GM12892 (cell line): ENCODE measurements at places on chromosomes 4 and X.

- no peak for DNase-seq
These were observed 215.0 kb downstream of the IL15 start for GRCh38 chr4:141851246-141851891.

DNA sequence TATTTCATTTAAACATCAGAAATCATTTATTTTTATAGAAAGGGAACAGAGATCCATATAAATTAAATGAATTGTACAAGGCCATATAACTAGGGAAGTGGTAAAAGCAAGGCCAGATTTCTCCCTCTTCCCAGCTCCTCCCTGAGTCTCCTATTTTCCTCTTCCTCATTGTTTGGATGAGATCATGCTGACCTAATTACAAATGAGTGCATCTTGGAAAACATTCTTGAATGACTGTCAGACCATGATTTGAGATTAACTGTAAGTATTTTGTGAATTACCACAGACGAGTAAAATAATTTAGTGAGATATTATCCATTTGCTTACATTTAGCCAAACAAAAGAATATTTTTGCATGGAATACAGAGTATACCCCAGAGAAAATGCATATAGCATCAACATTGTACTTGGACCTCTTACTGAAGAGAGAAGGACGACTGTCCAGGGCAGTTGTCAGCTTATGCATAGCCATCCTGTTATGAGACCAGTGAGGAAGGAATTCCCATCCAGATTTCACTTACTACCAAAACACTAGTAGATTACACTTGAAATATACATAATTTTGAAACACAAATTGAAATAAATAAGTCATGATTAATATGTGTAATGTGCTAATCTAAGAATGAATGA is 47.3 kb downstream of the SLAIN2 start:
- DNase-seq = no peak

DNA sequence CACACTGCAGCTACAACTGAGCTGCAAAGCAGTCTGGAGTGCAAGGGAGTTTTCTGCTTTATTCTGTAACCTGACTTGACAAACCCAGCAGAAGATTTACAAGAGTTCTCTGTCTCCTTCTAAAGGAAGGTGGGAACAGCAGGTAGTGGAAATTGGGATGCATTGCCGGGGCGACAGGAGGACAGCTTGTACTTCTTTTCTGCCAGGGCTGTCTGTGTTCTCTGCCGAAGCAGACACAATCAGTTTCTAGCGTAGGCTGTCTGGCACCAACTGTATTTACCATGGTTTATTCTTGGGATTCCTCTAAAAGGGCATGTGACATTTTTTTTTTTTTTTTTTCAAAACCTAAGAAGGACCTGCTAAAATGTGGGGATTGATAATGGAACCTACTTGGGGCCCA is 190.8 kb upstream of the GK2 start:
- no peak for DNase-seq

DNA sequence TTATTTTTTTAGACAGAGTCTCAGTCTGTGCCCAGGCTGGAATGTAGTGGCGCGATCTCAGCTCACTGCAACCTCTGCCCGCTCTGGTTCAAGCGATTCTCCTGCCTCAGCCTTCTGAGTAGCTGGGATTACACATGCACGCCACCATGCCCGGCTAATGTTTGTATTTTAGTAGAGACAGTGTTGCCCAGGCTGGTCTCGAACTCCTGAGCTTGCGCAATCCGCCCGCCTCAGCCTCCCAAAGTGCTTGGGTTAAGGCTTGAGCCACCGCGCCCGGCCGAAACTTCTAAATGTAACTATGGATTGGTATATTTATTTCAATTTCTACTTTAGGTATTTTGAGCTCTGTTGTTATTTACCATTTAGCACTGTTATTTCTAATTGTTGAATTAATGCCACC is 79.4 kb downstream of the FAM193A start:
- DNase-seq = no peak

DNA sequence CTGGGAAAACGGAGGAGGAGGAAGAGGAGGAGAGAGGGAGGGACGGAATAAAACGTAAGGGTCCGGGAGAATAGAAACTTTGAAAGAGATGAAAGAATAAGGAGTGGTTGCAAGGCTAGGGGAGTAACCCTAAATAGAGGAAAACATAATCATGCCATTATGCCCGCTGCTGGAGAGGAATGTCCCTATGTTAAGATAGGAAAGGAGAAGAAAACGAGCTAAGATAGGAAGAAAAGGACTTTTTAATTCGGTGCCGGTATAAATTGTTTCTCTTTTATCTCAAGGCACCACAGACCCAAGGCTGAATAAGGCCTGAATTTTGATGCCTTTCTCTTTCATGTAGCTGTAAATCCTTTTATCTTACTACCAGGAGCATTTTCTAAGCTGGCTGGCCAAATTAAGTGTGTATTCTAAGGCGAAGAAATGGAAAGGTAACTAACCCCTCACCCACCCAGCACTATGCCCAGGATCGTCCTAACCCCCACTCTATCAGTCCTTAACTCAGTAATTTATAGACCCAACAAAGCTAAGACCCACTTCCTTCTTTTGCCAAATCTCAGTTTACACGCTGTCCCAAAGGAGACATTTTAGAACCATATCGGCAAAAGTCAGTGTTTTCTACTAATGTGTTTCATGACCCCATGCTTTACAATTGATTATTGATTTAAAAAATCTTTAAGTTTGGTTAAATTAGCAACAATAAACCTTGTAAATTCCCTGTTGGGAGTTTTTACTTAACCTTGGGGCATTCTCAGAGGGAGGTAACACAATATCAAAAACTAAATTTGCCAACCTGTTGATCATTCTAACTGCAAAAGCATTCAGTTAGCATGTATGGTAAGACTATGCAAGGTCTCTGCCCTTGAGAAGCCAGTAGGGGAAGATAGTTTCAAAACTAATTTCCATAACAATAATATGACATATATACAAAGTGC is 1.1 kb upstream of the CUL4B start:
- DNase-seq = no peak

DNA sequence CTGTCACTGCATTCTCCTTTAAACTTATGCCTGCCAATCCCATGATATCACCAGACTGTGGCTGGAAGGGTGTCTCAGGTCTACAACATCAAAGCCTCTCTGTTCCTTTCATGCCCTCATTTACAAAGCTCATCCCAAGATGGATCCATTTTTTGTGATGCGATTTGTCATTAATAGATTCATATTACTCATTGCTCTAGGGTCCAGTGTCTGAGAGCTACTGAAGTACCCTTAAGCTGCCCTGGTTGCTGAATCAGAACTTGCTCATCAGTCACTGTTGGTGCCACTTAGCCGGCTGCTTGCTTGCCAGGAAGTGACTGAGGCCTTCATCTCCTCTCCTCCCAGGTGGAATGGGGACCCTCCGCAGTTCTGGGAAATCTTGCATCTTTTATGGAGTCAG is 395.5 kb upstream of the BOD1L1 start:
- no peak for DNase-seq

GRCh38 chr4:6538575-6538974 is 36.4 kb upstream of the MAN2B2 start:
- DNase-seq = no peak

DNA sequence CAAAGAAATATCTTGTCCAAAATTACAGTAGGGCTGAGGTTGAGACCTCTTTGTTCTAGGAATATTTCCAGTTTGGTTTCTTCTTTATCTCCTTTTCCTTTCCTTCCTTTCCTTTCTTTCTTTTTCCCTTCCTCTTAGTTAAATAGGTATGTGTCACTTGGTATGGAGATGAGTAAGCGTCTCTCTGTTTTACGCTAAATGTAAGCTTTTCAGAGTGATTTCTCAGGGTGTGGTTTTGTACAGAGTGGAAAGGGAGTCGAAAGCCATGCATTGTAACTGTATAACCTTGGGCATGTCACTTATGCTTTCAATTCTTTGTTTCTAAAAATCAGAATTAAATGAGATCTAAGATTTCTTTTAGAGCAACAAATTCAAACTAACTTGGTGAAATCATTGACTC is 54.8 kb downstream of the TLL1 start:
- no peak for DNase-seq

- DNase-seq = no peak
These were observed 167.1 kb downstream of the RAPGEF2 start for GRCh38 chr4:159269956-159270355.

- no peak for DNase-seq
These were observed 221.7 kb upstream of the DIPK2B start for GRCh38 chrX:45422216-45422925.

GRCh38 chr4:126748736-126749135 is 884.0 kb upstream of the INTU start:
- DNase-seq = no peak

GRCh38 chr4:179692222-179692621 is 2250.0 kb upstream of the AGA start:
- DNase-seq = no peak

DNA sequence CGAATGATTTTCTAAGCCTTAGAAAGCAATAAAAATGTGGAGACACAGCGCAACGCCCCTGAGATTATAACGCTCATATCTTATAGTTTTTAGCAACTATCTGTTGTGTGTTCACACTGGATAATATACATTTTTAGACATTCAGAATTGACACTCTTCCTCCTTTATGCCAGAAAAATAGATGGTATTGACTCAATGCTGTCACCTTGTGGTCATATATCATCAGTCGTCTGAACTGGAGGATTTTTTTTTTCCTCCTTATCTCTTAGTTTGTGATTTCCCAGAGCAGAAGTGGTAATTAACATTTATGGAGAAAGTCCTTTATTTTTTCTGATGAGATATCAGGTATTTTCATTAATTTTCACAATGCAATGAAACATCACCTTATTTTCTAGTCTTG is 759.6 kb downstream of the RAB28 start:
- DNase-seq = no peak

DNA sequence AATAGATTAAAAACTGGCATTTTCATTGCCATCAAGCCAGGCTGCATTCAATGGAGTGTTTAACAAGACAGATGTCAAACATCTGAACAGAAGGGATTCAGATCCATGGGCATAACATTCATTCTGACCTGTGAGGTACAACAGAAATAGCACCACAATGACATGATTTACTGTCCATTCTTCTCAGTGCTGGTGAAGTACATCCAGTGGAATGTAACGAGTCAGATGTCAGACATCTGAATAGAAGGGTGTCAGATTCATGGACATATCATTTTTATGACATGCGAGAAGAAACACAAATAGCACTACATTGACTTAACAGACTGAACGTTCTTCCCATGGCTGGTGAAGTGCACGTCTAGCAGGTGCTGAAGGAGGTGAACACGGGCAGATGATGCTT is 186.4 kb downstream of the PPP4R3C start:
- DNase-seq = no peak

- no peak for DNase-seq
These were observed 2.1 kb downstream of the MND1 start for GRCh38 chr4:153346563-153346962.

- no peak for DNase-seq
These were observed 4.0 kb upstream of the TAPT1 start for GRCh38 chr4:16230308-16230707.

- DNase-seq = no peak
These were observed 303.5 kb downstream of the SPRY1 start for GRCh38 chr4:123699880-123700771.

DNA sequence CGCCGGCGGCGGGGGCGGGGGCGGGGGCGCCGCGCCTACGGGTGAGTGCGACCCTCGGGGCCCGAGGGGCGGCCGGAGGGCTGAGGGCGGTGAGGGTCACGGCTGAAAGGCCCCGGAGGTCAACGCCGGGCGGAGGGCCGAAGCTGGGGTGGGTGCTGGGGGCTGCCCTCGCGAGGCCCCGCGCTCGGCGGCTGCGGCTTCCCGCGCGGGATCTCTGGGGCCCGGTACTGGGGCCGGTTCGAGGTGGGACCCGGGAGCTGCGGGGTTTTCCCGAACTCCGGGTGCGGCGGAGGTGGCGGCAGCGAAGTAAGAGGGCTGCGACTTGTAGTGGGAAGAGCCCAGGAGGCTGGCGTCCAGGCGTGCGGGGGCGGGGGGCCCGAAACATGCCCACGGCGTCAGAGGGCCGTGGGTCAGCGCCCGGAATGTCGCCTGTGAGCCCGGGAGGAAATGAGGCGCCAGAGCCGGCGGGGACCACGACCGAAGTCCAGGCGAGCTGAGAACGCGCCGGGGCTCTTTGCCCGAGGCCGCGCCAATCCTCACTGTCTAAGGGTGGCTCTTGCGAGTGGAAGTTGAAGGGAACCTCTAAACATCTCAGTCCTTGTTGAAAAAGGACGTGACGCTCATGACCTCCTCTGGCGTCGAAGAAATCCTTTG is 407 bp downstream of the IL13RA1 start:
- no peak for DNase-seq

GRCh38 chrX:2345562-2345961 is 155.2 kb downstream of the DHRSX start:
- DNase-seq = no peak

GRCh38 chr4:78311306-78311705 is 240.3 kb upstream of the ANXA3 start:
- DNase-seq = no peak

- DNase-seq = no peak
These were observed 815.4 kb upstream of the PCDH10 start for GRCh38 chr4:132333724-132334047.

DNA sequence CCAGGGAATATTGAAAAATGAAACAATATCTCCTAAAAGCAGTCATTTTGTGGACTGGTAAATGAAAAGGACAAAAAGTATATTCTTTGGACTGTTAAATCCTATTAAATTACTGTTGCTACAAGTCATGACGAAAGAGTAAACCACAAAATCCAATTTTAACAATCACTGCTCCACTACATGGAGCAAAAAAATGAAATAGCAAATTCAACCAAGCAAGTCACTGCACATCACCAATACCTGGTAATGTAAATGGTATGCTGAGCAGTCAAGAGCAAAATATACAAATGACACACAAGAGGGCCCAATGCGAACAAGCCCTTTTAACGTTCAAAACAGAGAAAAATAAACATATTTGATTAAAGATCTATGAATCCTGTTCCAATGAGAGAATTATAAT is 126.2 kb downstream of the KLHL13 start:
- no peak for DNase-seq

DNA sequence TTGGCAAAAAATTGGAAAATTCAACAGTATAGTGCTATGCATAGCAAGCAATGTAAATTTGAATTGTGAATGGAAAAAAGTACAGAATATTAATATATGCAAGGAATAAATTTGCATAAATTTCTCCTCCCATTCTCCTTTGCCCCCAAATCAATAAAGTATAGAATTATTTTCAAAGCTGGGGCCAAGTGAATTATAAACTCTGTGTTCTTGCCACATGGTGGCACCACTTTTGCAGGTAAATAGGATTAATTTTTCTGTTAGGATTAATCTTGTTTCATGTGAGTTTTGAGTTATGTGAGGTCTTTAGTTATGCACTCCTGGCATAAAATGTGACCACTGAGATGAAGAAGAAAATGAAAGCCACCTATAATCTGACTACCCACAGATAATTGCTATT is 19.9 kb downstream of the COPS4 start:
- peak; percentile 3 for DNase-seq
